NCI-H2029 (cell line): ENCODE measurements at places on chromosomes 1 and 21.

GRCh38 chr1:209768354-209768774 lies 12.5 kb downstream of the TRAF3IP3 start:
- DNase-seq: no peak

GRCh38 chr1:210223226-210223904 lies 9.2 kb upstream of the SERTAD4 start:
- DNase-seq: no peak

- no peak for DNase-seq
Measured at GRCh38 chr1:201302163-201303152, 19.2 kb downstream of the PKP1 start.

- DNase-seq: no peak
Measured at GRCh38 chr1:2498648-2499047, 22.6 kb downstream of the PLCH2 start.

- peak; percentile 24 for DNase-seq
Measured at GRCh38 chr1:111754984-111755330, 744 bp upstream of the DDX20 start.
